A549 treated with CpdA at 1 μM for 4 hours (cell line): ENCODE measurements at places on chromosomes 16 and 17. TPM values are rescaled to one million over a fixed set of nuclear protein-coding genes. Genes with fewer than 3 reads are reported as not detected.

The CASKIN1 gene
- total RNA-seq, result 0.44 to 3.9 TPM (median 0.57 TPM) in 5 replicates

The C1QTNF8 gene
- not detected in 5 replicates for total RNA-seq

The FA2H gene
- total RNA-seq, result 34.7 to 45.6 TPM (median 38.1 TPM) in 5 replicates

The NSF gene
- total RNA-seq, result 20.6 to 24.2 TPM (median 23.5 TPM) in 5 replicates

The WNK4 gene
- total RNA-seq, result 0.92 to 2.0 TPM (median 1.3 TPM) in 5 replicates

The CD68 gene
- 34.0 to 42.9 TPM (median 36.5 TPM) in 5 replicates for total RNA-seq

The LAT gene
- total RNA-seq, result 4.0 to 5.8 TPM (median 4.8 TPM) in 5 replicates

The APOH gene
- 3.3 to 6.4 TPM (median 5.2 TPM) in 5 replicates for total RNA-seq

The ABCC12 gene
- total RNA-seq, result 0.05 to 0.09 TPM (median 0.06 TPM) in 4 of 5 replicates, not detected in the other

The CYGB gene
- 1.1 to 1.9 TPM (median 1.2 TPM) in 5 replicates for total RNA-seq

The PEX12 gene
- 7.0 to 8.8 TPM (median 7.4 TPM) in 5 replicates for total RNA-seq

The ABCC11 gene
- total RNA-seq, result 0.03 to 0.28 TPM (median 0.09 TPM) in 4 of 5 replicates, not detected in the other

The STX8 gene
- total RNA-seq, result 60.8 to 83.5 TPM (median 63.3 TPM) in 5 replicates

The RAB37 gene
- total RNA-seq, result 1.0 to 1.6 TPM (median 1.1 TPM) in 5 replicates

The CTF1 gene
- 0.09 to 0.23 TPM (median 0.16 TPM) in 4 of 5 replicates, not detected in the other for total RNA-seq

The CDRT15L2 gene
- not detected in 5 replicates for total RNA-seq

The MT1E gene
- 0.80 TPM in 1 of 5 replicates, not detected in the others for total RNA-seq

The MT1G gene
- total RNA-seq, result not detected in 5 replicates

The GAS2L2 gene
- total RNA-seq, result 0.09 to 0.21 TPM (median 0.12 TPM) in 4 of 5 replicates, not detected in the other

The FSCN2 gene
- total RNA-seq, result 0.61 to 2.0 TPM (median 0.89 TPM) in 5 replicates

The ABCA10 gene
- 0.08 to 0.31 TPM (median 0.24 TPM) in 5 replicates for total RNA-seq

The HOXB1 gene
- not detected in 5 replicates for total RNA-seq

The GAST gene
- total RNA-seq, result 0.14 TPM in 1 of 5 replicates, not detected in the others

The ACADVL gene
- total RNA-seq, result 353 to 465 TPM (median 434 TPM) in 5 replicates

The DCXR gene
- total RNA-seq, result 63.3 to 105 TPM (median 96.2 TPM) in 5 replicates
